ENCODE measurements at places on chromosomes 3 and 15. TPM values are rescaled to one million over a fixed set of nuclear protein-coding genes. Genes with fewer than 3 reads are reported as not detected.

CAMK1 gene
- 47.4 TPM for total RNA-seq

CFAP100 gene
- not detected for total RNA-seq

TNIK gene
- 32.2 TPM for total RNA-seq

ST3GAL6 gene
- 0.07 TPM for total RNA-seq

HHATL gene
- total RNA-seq: not detected

DNAJC19 gene
- total RNA-seq: 53.6 TPM

AADAC gene
- not detected for total RNA-seq

WDR53 gene
- total RNA-seq: 20.3 TPM

ACKR2 gene
- total RNA-seq: 1.2 TPM

KLHL6 gene
- total RNA-seq: 88.8 TPM

BCL6 gene
- total RNA-seq: 106 TPM

ARL14 gene
- not detected for total RNA-seq

SYNPR gene
- total RNA-seq: not detected
